GM13976 (cell line): ENCODE measurements at places on chromosomes 16 and 17.

DNA sequence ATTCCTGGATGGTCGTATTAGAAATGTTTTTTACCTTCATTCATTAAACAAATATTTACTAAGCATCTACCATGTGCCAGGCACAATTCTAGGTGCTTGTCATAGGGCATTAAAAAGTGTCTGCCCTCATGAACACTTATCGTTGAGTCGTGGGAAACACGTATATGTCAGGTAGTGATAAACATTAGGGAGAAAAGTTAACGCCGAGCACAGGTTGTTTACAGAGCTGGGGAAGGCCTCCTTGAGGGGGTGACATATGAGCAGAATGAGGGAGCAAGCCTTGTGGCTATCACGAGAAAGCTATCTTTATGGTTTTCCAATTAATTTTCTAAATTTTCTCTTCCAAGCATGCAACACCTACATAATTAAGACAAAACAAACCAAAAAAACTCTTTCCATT, 985 bp upstream of the ZNF213 start:
- no peak for DNase-seq

- peak; percentile 64 for DNase-seq
Observed at GRCh38 chr17:27635275-27635823, 4.4 kb downstream of the LGALS9 start.

GRCh38 chr16:154217-155030, 2.0 kb downstream of the HBZ start:
- DNase-seq, result peak; percentile 80

DNA sequence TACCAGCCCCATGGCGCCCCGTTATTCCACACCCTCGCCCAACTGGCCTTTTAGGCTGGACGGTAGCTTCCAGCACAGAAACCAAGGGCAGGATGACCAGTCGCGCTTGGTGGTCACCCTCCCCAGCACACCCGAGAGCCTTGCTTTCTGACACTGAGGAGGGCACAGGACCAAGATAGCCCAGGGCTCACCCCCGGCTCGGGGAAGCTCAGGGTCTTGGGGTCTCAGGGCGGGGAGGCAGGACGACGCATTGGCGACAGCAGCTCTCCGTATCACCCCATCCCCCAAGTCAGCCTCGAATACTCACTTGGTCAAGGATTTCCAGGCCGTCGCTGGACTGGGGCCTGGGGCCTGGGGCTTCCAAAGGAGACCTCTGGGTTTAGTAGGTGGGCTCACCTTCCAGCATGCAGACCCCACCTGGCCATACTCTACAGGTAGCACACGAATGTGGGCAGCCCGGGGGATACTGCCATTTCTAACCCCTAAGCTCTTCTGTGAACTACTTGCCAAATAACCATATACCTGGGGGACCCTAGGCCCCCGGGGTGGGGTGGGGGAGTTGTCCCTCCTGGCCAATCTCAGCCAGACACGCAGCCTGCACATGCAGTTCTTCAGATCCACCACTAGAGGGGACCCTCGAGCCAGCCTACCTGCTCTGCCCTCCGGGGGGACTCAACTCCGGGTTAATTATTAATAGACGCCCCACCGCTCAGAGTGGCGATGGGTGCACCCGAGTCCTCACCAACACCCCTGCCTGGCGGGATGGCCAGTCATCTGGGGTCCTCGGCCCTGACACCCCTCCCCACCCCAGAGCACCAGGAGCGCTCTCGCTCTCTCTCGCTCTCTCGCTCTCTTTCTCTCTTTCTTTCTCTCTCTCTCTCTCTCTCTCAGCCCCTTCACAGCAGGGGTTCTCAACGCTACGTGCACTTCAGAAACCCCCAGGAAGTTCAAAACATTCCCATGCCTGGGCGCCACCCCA, 30.0 kb downstream of the TBC1D16 start:
- DNase-seq, result peak; percentile 93

DNA sequence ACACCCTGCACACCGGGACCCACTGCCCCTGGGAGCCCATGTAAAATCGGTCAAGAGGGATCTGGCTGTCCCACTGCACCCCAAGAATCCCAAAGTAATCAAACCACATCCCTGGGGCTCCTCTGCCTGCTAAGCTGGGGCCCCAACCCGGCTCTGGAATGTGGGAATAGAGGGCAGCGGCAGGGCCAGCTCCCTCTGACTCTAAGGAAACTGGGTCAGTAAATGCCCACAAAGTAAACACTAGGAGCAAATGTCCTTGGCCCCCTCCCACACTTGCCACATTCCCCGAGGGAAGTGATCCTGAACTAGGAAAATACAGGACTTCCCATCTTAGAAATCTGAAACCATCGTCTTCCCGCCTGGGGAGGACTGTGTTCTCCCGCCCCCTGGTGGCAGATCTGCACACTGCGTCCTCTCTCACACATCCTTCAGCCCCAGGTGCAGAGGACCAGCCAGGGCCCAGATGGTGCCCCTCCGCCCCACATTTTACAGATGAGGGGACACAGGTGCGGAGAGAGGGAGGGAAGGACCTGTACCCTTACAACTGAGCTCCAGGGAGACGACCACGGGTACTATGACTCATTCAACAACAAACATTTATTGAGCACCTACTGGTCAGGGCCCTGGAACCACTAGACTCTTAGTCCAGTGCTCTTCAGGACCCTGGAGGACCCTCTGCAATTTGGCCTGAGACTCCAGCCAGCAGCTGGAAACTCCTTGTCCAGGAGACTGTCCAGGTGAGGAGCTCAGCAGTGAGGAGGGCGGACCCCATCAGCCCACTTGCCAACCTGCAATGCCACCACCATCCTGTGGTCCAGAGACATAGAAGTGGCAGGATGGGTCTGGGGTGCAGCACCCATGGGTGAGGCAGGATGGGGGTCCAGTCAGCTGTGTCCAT, 10.1 kb downstream of the P3H4 start:
- DNase-seq, result peak; percentile 89

- no peak for DNase-seq
Observed at GRCh38 chr16:53936052-53936451, 232.1 kb downstream of the FTO start.

DNA sequence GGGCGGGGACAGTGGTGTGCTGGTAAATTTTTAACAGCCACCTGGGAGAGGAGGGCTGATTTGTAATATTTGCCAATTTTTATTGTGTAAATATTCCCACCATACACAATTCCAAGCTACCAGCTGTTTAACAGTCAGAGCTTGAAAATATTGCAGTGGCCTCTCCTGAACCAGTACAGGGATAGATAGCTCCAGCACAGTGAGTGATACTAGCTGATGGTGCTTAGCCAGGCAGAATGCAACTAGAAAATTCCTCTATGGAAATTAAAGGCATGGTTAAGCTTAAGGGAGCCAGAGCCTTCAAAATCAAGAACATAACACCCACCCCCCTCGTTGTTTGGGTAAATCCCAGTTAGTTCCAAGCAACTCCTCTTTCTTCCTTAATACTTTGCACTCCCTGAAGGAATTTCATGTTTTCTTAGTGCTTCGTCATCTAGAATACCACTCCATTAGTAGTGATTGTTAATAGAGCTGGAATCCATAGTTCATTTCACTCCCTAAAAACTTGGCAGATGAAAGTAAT, 96.6 kb downstream of the CYB561 start:
- no peak for DNase-seq
